CD4-positive, alpha-beta T cell treated with Interleukin-15 for 1 hour (primary cell): ENCODE measurements at places on chromosomes 6 and 20.

GRCh38 chr6:103002282-103002681, 1608.8 kb downstream of the GRIK2 start:
- no peak for DNase-seq

DNA sequence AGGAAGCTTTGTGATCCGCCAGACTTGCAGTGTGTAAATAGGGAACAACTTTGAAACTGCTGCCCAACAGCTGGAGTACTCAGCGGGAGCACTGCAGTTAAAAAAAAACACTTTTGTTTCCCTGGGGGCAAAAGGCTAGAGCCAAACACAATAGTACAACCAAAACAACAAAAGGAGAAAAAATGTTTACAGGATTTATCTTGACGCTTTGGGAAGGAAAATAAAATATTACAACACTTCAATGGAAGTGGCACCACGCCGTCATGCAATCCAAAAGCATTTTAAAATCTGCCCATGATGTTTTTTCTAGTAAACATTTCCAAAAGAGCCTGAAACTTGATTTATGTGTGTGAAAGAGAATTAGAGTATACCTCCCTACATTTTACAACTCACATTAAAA, 26.0 kb downstream of the PTPRK start:
- DNase-seq = no peak

DNA sequence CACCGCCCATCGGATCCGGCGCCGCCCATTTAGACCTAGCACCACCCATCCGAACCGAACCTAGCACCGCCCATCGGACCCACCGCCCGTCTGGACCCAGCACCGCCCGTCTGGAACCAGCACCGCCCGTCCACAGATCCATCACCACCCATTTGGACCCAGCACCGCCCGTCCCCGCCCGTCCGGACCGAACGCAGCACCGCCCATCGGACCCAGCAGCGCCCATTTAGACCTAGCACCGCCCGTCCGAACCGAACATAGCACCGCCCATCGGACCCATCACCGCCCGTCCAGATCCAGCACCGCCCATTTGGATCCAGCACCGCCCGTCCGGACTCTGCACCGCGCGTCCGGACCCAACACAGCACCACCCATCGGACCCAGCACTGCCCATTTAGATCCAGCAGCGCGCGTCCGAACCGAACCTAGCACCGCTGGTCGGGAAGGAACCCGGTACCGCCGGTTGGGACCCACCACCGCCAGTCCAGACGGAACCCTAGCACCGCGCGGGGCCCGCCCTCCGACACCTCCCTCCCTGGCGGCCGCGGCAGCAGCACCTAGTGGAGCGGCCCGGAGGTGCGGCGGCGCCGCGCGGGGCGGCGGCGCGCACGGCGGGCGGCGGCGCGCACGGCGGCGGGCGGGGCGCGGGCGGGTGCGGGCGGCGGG, 348 bp upstream of the AFDN start:
- peak; percentile 55 for DNase-seq

DNA sequence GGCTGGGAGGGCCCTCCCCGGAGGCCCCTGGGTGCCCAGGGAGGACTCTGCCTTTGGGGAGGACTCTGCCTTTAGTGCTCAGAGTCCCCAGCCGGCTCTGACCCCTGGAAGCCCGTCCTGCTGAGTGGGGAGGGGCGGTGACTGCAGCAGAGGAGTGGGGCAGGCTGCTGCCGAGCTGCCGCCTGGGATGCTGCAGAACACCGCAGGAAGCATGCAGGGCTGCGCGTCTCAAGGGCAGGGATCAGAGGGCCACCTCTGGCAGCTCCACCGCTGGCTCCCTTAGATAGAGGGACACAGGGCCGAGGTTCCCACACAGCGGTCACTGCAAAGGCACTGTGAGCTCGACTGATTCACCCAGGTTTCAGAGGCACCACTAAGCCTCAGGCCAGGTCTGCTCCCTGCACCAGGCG, 82.2 kb upstream of the GATA5 start:
- no peak for DNase-seq

GRCh38 chr6:30357678-30358540, 13.0 kb downstream of the RPP21 start:
- DNase-seq = peak; percentile 53

DNA sequence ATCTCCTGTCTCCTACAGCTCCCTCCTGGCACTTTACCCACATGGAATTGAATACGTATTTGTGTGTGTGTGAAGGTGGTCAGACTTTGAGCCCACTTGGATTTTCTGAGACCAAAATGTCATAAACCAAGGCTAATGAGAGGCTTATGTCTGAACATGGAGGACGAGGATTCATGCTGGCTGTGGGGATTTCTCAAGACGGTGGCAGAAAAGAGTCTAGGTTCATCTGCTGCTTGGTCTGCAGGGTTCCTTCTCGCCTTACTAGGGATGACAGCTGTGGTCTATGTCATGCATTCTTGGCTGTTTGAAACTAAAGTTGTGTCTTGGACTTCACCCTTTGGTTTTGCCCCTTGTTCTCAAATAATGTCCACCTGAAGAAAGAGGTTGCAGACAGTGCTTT, 58.6 kb downstream of the FAM120B start:
- DNase-seq = no peak

- no peak for DNase-seq
These were observed 144.8 kb downstream of the OGFRL1 start for GRCh38 chr6:71433441-71433840.
